LNCaP clone FGC (cell line): ENCODE measurements at places on chromosomes 2 and 18.

GRCh38 chr2:666441-666840, 10.8 kb downstream of the TMEM18 start:
- no peak for DNase-seq

DNA sequence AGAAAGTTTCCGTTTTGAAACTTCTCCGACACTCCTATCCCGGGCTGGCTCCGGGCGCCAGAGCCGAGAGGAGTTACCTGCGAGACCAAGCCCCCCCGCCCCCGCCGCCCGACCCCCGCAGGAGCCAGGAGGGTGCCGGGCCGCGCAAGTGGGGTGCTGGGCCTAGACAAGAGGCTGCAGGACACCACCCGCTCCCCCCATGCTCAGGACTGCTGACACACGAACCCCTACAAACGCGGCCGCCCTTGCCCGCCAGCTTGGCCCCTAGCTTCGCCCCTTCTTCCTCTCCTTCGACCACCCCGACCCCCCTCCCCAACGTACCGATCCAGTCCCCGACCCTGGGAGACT, 497 bp downstream of the PLA2R1 start:
- DNase-seq = no peak

DNA sequence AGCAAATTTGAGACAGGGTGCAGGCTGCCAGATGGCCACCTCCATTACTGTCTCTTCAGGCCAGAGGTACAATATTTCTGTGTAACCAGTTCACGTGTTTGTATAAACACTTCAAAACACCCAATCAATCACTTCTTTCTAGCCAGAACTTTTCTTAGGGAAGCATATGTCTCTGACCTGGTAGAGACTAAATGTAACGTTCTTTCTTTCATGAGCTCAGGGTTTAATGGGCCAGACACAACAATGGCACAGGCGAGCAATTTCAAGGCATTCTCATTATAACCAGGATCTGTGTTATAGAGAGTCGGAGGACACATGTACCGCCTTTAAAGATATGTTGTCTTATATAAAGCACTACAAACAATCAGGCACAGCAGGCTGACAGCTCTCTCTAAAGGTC, 1846.4 kb upstream of the PIK3C3 start:
- DNase-seq = peak; percentile 82

DNA sequence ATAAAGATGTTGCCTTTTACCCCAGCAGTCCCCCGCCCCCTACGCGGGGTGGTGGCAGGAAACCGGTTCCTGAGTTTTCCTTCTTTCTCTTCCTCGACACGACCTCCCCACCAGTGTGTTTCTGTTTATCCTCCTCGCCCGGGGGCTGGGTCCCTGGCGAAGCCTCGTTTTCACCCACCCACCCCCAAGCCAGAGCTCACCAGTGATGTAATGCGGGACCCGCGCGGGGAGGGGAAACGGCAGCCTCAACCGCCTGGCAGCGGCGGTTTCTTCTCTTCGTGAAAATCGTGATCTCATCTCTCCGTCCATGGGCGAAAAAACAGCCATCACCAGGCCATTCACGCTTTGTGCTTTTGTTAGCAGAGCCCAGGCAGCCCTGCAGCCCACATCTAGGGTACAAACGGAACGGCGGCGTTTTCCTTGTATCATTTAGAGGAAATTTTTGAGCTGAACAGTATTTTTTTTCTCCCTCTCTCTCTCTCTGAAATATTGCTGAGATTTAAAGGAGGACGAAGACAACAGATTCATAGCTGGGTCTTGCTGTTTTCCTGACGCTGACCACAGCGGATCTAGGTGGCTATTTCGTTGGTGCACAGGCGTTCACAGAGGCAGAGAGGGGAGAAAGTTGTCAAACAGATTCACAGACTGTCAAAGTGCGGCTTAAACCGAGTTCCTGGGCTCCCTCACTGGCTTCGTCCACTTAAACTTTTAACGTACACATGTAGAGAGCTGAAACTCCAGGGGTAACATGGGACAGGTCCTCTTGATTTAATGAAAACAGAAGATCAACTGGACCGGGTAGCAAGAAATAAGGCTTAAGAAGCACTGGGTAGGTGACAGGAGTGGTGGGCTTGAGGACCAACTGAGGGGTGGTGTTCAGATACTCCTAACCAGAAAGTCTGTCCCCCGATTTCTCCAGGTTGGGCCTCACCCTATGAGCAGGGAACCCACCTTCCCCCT, 21.9 kb upstream of the PAX3 start:
- no peak for DNase-seq

- no peak for DNase-seq
Measured at GRCh38 chr2:77520641-77521547, 1.3 kb downstream of the LRRTM4 start.

DNA sequence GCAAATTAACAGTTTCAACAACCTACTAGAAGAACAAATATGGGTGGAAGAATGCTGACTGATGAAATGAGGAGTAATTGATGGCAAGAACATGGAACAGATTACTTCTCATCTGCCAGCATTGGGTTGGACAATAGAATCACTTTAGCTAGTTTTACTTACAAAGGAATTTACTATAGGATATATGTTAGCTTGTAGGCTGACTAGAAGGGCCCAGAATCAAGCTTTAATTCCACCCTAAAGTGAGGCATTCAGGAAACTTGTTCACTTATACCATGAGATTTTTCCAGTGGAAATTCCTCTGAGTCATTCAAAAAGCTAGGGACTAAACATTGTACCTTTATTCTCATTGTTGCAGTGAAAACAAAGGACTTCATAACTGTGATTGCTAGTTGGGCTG, 5.0 kb upstream of the ZSWIM2 start:
- no peak for DNase-seq

DNA sequence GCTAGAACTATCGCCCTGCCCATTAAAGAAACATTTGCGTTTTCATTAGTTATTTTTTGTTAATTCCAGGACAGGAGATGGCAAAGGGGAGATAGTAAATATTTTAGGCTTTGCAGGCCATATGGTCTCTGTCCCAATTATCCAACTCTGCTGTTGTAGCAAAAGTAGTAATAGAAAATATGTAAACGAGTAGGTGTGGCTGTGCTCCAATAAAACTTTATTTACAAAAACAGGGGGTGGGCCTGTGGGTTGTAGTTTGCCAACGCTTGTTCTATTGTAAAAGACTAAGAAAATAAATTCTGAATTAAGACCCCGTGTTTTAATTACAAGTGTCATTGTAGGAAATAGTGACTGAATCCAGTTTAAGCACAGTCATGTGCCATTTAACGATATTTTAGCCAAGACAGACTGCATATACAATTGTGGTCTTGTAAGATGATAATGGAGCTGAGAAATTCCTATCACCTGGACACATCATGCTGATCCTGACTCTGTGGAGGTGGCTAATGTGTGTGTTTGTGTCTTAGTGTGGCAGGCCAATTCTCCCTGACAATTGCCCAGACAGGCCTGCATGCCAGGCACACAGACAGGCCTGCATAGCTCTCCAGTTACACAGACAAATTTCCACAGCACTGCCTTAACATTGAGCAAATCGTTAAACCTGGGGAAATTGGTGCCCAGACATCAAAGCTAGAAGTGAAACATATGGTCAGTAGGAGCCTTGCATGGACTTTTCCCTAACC, 76.4 kb downstream of the SKA1 start:
- no peak for DNase-seq

GRCh38 chr2:215615803-215616174, 179.9 kb upstream of the FN1 start:
- no peak for DNase-seq

DNA sequence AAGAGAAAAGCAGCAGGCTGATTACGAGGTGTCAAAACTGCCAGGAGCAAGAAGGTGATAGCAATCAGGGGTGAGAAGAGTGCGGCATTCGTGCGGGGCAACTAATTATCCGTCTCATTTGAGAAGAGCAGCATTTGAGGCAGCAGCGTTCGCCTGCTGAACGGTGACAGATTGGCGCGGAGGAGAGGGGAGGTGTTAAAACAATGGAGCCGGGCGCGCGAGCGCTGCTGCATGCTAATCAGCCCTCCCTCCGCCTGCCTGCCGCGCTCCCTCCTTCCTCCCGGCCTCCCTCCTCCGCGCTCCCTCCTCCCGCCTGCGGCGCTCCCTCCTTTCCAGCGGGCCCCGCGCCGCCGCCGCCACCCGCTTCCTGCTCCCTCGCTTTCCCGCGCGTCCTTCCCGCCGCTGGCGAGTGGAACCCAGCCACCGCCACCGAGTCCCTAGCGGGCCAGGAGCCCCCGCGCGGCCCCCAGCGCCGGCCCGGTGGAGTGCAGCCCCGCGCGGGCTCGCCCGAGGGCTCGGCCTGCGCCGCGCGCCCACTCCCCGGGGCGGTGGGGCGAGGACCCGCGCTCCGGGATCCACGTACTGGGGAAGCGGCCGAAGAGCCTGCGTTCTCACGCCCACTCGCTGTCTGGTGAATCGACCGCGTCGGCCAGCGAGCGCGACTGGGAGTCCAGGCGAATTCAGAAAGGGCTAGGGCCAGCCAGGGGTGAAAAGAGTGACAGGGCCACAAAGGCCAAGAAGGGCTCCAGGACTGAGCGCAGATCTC, 69.5 kb upstream of the PSMD14 start:
- DNase-seq = no peak

- DNase-seq = no peak
Measured at GRCh38 chr2:141806090-141806489, 324.7 kb downstream of the LRP1B start.

DNA sequence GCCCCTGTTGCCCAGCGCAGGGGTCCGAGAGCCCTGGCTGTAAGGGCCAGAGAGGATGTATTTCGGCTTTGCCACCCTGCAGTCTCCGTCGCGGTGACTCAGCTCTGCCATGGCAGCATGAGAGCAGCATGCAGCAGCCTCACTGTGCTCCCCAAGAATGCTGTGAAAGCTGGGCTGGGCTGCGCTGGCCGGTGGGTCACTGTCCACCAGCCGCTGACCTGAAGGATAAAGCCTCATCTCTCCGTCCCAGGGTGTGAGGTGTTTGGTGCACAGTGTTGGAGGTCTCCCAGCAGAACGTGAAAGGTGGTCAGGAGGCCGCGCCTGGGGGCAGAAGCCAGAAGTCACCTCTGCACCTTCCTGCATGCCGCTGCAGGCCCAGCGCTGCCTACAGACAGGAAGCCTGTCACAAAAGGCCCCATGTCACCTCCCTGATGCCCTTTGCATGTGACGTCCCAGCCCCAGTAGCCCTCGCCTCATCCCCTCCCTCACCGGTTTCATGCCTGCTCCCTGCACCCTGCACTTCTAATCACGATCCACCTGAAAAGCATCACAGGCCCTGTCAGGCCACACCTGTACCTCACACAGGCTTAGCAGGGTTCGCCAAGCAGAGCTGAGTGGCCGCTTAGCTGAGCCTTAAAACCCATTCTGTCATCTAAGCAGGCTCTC, 342.1 kb downstream of the EIPR1 start:
- DNase-seq = no peak

- DNase-seq = no peak
Measured at GRCh38 chr2:65276609-65277008, 49.0 kb downstream of the ACTR2 start.

DNA sequence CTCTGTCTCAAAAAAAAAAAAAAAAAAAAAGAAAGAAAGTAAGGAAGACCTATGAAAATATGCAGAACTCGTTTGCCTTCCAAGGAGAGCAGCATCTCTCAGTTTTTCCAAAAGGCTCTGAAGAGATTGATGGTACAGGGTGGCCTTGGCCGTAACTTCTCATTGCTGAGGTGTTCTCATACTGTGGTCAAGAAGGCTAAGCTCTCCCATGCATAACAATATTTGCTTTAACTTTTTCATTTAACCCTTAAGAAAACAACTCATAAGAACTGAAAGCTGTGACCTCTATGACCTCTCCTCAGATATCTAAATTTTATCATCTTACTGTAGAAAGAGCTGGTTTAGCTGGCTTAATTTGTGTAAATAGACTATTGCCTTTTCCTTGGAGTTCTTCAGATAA, 37.1 kb upstream of the GATA6 start:
- no peak for DNase-seq

DNA sequence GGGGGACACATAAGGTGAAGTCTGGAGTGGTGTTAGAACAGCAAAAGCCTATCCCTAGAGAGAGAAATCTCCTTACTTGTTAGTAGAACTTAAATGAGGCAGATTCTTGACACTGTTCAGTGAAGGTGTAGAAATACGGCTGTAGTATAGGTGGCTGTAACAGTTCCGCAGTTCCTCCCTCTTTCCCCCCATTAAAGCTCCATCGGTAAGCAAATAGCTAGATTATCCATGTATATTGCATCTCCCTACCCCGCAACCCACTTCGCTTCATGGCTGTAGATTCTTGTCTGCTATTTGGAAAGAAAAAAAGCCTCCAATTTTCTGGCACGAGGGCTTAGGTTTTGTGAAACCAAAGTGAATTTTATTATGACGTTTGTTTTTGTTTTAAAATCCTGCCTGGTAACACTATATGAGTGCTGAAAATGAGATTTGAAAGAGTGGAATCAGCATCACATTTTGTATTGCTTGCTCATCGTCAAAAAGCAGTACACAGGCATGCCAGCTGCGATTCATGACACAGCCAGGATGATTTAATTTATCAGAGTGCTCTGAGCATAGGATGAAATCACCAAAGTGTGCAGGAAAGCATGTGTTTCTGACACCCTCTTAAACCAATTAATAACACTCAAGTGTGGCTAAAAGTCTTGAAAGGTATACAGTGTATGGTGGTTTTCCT, 1.4 kb downstream of the FAM171B start:
- no peak for DNase-seq

GRCh38 chr2:237304763-237305514, 109.0 kb downstream of the COL6A3 start:
- no peak for DNase-seq

GRCh38 chr18:59096098-59096789, 43.4 kb upstream of the SEC11C start:
- peak; percentile 79 for DNase-seq

DNA sequence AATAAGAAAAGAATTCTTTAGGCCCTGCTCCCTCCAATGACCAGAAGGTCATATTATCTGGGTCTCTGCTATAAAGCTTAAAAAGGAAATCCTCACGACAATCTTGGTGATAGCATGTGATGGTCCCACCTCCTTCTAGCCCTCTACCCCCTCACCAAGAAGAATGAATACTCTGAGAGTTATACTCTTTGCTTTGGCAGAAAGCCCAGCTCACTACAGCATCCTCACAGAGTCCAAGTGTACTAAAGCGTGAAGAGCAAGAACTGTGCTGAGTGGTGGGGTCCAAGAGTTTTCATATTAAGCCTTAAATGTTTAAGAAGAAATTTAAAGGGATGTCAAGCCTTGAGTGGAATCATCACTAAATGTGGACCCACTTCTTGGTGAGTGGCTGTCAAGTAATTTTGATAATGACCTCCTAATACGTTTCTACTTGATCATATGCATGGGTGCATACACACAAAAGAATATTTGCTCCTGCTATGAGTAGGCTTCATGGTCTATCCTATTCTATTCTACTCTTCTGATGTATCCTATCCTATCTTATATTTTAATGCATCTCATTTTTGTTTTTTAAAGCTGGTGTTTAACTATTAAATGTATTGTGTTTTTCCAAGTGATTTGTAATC, 16.5 kb upstream of the SERPINB7 start:
- no peak for DNase-seq

GRCh38 chr18:49376046-49376445, 84.4 kb downstream of the DYM start:
- no peak for DNase-seq

DNA sequence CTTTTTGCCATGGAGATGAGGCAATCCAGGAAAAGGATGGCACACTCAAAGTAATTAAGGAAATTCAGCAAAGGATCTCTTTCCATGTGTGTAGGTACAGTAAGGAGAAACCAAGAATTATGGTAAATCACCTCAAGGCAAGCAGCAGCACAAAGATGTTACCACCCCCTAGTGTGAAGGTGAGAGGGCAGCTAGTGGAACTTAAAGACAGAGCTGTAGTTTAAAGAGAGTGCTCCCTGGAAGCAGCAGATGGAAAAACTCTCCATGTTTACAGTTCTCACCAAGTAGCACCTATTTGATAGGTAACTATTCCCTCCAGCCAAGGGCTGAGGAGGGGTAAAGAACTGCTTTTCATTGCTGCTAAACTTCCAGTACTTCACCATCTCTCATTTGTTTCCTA, 860.4 kb upstream of the CRIM1 start:
- no peak for DNase-seq
